Right cardiac atrium (tissue), 5 donors: ENCODE measurements at places on chromosomes 13 and 19. TPM values are rescaled to one million over a fixed set of nuclear protein-coding genes. Genes with fewer than 3 reads are reported as not detected.

Gene DIRAS1
- total RNA-seq: 176 TPM

GRCh38 chr13:101767131-101767530 is 314.7 kb downstream of the ITGBL1 start:
- no peak for DNase-seq

Gene CYP4F8
- total RNA-seq: not detected

GRCh38 chr19:32352241-32352630 is 6.8 kb downstream of the ZNF507 start:
- no peak for DNase-seq

Gene TNPO2
- 44.9 TPM for total RNA-seq

GRCh38 chr19:2354670-2355069 is 5.4 kb upstream of the TMPRSS9 start:
- peak; percentile 46 for DNase-seq

- DNase-seq: peak; percentile 91
Observed at GRCh38 chr19:48480183-48480557, 11.0 kb downstream of the CYTH2 start.

GRCh38 chr13:112529216-112529615 is 58.7 kb downstream of the TUBGCP3 start:
- DNase-seq: no peak

DNA sequence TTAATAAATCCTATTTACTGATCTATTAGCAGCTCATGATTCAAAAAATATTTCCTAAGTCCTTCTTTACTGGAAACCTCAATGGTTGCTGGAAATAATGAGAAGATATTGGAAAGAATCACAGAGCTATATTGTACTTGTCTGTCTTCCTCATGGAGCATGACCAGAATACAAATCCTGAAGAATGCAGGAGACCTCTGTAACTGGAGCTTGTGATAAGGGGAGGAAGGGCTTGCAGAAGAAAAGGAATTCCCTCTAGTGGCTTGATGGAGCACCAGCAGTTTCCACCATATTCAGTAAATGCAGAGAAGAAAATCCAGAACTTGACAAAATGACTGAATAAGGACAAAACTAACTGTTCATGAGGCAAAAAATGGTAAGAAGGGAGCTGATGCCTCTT is 1333.1 kb downstream of the EFNB2 start:
- no peak for DNase-seq

- DNase-seq: no peak
Observed at GRCh38 chr19:42412661-42413076, 14.5 kb downstream of the LIPE start.

DNA sequence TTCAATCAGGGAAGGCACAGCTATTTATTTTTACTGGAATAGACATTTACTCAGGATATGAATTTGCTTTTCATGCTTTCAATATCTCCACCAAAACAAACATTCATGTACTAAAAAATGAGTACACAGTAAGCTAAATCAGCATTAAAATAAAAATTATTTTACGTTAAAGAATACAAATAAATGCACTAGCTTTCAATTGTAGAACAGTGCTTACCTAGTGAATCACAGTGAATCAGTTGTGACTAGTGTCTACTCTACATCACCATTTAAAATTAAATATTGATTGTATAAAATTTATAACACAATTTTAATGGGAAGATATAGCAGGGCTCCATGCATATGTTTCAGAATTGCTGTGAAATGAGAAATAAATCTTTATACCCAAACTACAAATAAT is 929.6 kb upstream of the ATXN8OS start:
- DNase-seq: no peak

DNA sequence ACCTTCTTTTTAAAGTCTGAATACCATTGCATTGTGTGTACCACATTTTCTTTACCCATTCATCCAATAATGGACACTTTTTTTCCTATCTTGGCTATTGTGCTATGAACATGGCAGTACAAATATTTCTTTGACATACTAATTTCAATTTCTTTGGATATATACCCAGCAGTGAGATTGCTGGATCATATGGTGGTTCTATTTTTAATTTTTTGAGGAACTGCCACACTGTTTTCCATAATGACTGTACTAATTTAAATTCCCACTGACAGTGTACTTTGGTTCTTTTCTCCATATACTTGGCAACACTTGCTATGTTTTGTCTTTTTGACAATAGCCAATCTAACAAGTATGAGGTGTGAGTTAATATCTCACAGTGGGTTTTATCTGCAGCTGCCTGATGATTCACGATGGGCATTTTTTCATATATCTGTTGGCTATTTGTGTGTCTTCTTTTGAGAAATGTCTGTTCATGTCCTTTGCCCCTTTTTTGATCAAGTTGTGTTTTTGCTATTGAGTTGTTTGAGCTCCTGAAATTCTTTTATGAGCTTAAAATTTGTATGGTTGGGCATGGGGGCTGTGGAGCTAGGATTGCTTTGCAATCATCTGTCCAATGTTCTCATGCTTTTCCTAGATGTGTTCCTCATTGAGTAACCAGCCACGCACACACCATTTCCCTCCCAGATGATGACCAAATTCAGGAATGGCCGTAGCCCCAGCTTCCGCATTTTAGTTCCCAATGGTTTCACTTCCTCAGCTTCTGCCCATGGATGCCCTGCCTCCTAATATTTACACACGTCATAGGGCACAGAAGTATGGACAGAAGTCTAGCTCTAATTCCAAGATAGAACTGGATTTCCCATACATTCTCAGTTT is 380.0 kb upstream of the SGCG start:
- no peak for DNase-seq

DNA sequence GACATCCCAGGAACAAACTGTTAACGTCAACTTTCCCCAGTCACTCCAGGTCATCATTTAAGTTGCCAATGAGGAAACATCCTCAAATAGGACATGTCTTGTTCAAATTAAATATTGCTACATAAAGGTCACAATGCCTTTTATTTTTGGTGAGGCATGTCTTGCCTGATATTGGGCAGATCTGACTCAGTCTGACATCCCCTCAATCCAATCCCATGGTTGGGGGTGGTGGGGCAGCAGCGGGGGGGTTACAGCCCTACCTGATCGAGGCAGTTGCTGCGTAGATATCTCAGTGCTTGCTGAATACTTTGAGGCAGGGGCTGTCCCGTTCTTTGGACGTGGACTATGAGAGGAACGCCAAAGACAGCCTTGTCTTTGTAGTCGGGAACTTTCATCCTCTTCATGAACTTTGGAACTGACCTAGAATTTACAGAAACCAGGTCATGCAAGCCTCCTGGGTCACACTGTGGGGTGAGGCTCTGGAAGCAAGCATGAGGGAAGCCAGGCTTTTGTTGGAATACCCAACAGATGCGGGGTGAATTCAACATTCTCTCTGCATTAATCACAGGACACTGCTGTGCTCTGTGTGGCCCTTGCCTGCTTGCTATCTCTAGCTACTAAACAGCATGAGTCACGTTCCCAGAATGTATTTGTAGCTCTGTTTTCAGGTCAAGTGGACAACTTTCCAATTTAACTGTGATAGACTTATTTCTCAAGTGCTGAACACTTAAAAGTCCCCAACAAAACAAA is 109.8 kb downstream of the KL start:
- DNase-seq: peak; percentile 80

Gene OR10H1
- not detected for total RNA-seq

Gene ZNF433
- total RNA-seq: 4.0 TPM

GRCh38 chr13:112693831-112694497 is 4.1 kb downstream of the ATP11A start:
- DNase-seq: no peak

DNA sequence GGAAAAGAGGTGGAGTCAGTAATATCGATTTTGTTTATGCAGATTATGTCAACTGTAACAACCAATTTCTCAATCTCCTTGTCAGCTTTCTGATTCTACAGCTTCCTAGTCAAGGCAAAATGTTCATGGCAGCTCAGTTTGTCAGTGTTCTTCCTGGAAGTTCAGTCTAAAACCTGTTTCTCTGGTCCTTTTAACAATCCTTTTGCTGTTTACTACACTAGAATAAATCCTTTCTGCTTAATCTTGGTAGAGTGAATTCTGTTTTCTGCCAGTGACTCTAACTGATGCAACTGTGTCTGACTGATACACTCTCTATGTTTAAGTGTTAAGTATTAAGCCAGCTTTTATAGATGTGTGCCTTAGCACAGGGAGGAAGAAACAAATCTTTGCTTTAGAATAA is 516.9 kb upstream of the KLF12 start:
- no peak for DNase-seq

DNA sequence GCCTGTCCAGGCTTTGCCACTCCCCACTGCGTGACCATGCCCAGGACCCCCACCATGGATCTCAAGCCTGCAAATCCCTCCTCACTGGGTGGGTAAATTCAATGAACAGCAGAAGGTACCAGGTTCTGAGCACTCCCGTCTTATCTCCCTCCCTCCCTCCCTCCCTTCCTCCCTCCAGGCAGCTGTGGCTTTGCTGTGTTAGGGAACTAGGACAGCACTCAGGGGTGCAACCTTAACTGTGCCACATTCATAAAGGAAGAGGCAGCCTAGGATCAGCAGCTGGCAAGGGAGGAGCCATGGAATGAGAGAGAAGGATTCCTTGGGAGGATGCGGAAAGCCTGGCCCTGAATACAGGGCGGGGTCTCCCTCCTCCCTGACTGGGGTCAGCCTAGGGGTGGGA is 5.6 kb downstream of the CEACAM4 start:
- DNase-seq: no peak

GRCh38 chr13:34654647-34655046 is 287.4 kb upstream of the NBEA start:
- DNase-seq: no peak

- no peak for DNase-seq
Observed at GRCh38 chr13:103799028-103799427, 732.8 kb upstream of the SLC10A2 start.

DNA sequence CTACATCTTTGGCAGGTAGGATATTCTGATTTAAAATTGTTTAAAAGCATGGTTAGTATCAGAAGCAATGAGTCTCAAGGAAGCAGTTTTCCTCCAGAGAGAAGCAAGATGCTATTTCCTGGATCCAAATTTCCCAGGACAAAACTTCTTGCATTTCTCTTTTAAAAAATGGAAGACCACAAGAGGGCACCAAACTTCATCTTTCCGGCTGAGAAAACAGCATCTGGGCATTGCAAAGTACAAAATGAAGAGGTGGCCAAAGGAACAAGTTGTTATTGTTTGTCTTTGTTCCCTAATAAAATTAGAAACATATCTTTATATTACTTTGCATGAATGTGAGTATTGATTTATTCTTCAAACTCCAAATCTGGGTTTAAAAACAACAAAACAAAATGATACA is 60.0 kb upstream of the LRCH1 start:
- DNase-seq: no peak

DNA sequence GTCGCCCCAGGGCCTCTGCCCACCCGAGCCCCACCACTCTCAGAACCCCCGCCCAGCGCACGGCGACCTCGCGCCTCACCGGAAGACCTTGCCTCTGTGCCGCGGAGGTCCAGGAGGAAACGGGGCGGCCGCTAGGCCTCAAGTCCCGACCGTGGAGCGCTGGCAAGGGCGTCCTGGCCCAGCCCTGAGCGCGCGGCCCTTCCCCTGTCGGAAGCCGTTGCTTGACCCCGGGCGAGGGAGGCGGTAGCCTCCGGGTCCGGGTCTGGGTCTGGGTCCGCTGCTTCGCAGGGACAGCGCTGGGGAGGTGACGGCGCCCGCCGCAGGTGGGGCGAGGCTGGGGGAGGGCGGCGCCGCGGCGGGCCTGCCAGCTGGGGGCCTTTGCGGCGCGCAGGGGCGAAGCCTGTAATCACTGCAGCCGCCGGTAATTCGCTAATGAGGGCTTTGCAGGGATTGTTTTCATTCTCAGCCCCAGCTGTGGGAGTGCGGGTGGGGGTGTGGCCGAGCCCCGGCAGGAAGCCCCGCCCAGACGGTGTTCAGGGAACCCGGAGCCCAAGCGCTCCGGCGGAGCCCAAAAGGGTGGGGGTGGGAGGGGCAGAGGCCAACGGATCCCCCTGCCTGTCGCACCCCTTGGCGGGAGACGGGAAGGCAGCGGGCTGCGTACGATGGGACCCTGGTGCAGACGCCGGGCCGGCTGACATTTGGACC is 8.6 kb downstream of the C19orf25 start:
- DNase-seq: peak; percentile 53

DNA sequence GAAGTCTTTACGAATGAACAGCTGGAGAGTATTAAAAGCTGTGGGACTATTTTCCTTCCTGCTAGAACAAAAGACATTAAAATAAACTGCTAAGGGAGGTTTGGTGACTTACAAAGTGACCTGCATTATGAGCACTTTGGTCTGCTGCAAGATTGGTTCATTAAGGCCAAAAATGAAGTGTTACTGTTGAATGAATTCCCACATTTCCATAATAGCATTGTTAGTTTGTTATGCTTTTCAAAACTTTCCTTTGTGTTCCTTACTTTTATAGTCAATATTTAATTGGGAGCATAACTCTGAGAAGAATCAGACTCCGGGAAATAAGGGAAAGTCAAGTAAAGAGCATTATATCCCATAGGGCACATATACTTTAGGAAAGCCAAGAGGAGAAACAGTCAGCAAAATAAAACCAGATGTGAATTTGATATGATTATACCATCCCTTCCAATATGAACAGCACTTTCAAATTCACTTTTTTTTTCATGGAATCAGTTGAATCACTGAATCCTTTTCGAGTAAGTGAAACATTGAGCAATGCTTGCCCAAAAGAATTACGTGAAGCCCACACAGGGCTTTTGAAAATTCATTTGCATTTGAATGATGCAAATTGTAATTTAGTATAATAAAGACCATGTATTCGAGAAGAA is 112.6 kb downstream of the KCTD12 start:
- DNase-seq: no peak

GRCh38 chr19:6022570-6023064 is 44.7 kb upstream of the RANBP3 start:
- no peak for DNase-seq

GRCh38 chr19:56538761-56539263 is at the start of gene ZFP28:
ZFP28 (plus strand) TSS chr19:56538948; CDS start chr19:56539019, 71 bp downstream.
- DNase-seq: peak; percentile 92

DNA sequence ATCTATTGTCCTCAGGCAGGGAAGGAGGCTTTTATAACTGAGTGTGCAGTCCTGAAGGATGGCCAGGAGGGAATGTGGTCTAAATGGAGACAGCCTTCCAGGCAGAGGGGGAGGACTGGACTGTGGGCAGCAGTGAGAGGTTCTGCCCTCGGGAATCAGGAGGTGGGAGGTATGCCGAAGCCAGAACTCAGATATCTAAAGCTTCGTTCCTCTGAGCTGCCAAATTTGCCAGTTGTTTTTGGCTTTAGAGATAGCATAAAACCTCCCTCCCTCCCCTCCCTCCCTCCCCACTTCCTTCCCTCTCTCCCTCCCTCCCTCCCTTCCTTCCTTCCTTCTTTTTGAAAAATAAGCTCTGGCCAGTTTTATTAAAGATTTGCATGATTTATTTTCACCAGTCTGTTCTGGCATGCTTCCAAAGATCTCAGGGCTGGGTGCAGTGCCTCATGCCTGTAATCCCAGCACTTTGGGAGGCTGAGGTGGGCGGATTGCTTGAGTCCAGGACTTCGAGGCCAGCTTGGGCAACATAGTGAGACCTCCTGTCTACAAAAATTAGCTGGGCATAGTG is 2.4 kb downstream of the MEDAG start:
- peak; percentile 78 for DNase-seq

Gene VSTM2B
- not detected for total RNA-seq

- no peak for DNase-seq
Observed at GRCh38 chr13:46484561-46484960, 68.4 kb upstream of the LRCH1 start.
